Stomach (tissue), 19 donors: ENCODE measurements at places on chromosomes 3 and 15.

DNA sequence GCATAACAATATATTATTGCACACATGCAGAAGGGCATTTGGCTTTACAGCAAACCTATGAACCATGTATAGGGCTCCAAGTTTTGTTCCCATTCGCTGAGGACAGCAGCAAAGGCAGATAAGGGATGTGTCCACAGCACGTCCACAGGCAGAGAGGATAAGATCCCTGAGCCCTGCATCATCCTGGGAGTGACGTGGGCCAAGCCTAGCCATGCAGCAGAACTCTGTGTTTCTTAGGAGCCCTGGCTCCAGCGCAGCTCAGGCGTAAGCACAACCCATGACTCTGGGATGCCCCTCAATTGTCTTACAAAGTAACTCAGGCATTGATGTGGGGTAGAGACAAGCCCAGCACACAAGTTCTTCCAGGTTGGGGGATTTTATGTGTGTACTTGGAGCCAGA, 194.3 kb upstream of the CTDSPL start:
- no peak for DNase-seq
- H3K36me3 ChIP-seq, result no peaks in the 10 kb centered on the region
- H3K27ac ChIP-seq, result no peak overlapping the region
- no peaks in the 10 kb centered on the region for H3K27me3 ChIP-seq
- no peak overlapping the region for H3K4me3 ChIP-seq

- H3K27ac ChIP-seq, result no peak overlapping the region
- H3K4me1 ChIP-seq, result peaks cover 17% of the 10 kb centered on the region
- H3K36me3 ChIP-seq, result peaks cover 15% of the 10 kb centered on the region
Observed at GRCh38 chr15:41487802-41488201, 5.9 kb upstream of the ITPKA start.

GRCh38 chr3:56125358-56126005, 342.8 kb downstream of the ERC2 start:
- no peaks in the 10 kb centered on the region for H3K36me3 ChIP-seq
- no peak overlapping the region for H3K27ac ChIP-seq
- no peaks in the 10 kb centered on the region for H3K27me3 ChIP-seq

DNA sequence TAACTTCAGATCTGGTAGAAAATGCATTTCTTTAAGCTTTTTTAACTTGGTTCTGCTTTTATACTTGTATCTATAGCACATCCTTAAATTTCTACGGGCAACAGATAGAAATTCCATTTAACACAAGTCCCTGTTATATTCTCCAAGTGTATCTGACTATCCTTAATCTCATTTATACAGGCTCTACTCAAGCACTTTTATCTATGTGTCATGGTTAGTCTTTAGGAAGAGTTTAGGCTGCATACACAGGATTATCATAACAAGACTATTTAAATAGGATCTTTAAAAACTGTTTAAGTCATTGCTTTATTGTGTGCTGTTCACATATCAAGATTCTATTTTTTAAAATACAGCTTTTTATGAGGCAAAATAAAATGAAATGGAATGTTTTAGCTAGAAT, 52.7 kb downstream of the SETD5 start:
- DNase-seq, result no peak
- peaks cover 99% of the 10 kb centered on the region for H3K36me3 ChIP-seq
- no peak overlapping the region for H3K27ac ChIP-seq
- H3K27me3 ChIP-seq, result no peaks in the 10 kb centered on the region
- no peak overlapping the region for H3K4me3 ChIP-seq

GRCh38 chr15:57923750-57924149, 141.8 kb downstream of the ALDH1A2 start:
- no peak overlapping the region for H3K4me3 ChIP-seq
- no peaks in the 10 kb centered on the region for H3K27me3 ChIP-seq
- DNase-seq, result peak; percentile 31
- H3K27ac ChIP-seq, result peak overlapping the region; percentile 84
- no peaks in the 10 kb centered on the region for H3K36me3 ChIP-seq
- H3K4me1 ChIP-seq, result peaks cover 40% of the 10 kb centered on the region

- no peak overlapping the region for H3K4me3 ChIP-seq
- no peaks in the 10 kb centered on the region for H3K4me1 ChIP-seq
- DNase-seq, result no peak
- H3K27ac ChIP-seq, result no peak overlapping the region
- H3K36me3 ChIP-seq, result no peaks in the 10 kb centered on the region
Observed at GRCh38 chr3:140285380-140285779, 350.4 kb downstream of the CLSTN2 start.

GRCh38 chr15:74193299-74193718, 9.3 kb downstream of the STRA6 start:
- H3K4me3 ChIP-seq, result no peak overlapping the region
- H3K27ac ChIP-seq, result no peak overlapping the region
- no peaks in the 10 kb centered on the region for H3K4me1 ChIP-seq
- no peak for DNase-seq

DNA sequence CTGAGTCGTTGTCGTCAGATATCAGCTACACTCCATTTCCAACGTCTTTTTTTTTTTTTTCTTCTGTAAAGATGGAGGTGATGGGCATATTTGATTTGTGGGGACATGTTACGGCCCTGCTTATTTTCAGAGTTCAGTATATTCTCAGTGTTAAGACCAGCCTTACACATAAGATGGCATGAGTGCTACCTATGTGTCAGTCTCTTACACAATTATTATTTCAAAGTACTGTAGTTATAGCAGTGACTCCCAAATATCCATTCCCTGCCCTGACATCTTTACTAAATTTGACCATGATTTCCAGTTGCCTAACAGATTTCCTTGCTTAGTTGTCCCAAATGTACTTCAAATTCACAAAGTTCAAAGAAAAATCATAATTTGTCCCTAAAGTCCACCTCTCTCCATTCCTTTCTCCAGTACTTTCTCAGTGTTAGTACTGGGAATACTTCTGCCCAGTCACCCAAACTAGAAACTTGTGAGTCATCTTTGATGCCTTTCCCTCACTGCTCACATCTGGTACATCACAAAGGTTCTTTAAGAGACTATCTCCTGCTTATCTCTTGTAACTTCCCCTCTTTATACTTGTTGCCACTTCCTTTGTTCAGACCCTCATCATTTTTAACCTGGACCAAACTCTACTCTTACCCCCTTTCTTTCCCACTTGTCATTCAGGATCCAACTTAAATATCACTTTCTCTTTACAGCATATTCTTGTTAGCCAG, 67.0 kb downstream of the ZNF609 start:
- no peak overlapping the region for H3K27ac ChIP-seq
- peaks cover 5% of the 10 kb centered on the region for H3K36me3 ChIP-seq
- DNase-seq, result no peak
- no peaks in the 10 kb centered on the region for H3K4me1 ChIP-seq
- H3K27me3 ChIP-seq, result no peaks in the 10 kb centered on the region

GRCh38 chr15:43527016-43527801, 9.8 kb downstream of the MAP1A start:
- H3K4me1 ChIP-seq, result no peaks in the 10 kb centered on the region
- no peaks in the 10 kb centered on the region for H3K27me3 ChIP-seq
- no peak for DNase-seq
- no peak overlapping the region for H3K27ac ChIP-seq

DNA sequence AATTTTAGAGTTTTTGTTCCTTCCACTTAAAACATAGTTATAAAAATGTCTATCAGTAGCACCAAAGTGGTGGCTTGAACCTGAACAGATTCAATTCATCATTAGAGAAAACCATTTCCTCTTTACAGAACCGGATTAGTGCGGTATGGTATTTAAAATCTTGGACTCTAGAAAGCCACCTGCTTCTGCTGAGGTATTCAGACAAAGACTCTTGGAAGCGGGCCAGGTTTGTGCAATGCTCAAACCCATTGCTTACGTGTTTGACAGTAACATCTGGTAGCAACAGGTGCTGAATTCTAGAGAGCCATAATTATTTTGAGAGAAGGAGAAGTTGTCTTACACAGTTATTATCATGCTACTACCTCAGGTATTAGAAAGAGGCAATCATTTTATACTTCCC, 290.5 kb downstream of the NAALADL2 start:
- H3K27me3 ChIP-seq, result no peaks in the 10 kb centered on the region
- peak; percentile 74 for DNase-seq
- no peak overlapping the region for H3K27ac ChIP-seq
- H3K4me1 ChIP-seq, result no peaks in the 10 kb centered on the region

GRCh38 chr3:87247430-87247773, 20.3 kb downstream of the CHMP2B start:
- peaks cover 37% of the 10 kb centered on the region for H3K36me3 ChIP-seq
- no peaks in the 10 kb centered on the region for H3K27me3 ChIP-seq
- H3K4me1 ChIP-seq, result peaks cover 7% of the 10 kb centered on the region
- no peak for DNase-seq
- H3K4me3 ChIP-seq, result no peak overlapping the region

DNA sequence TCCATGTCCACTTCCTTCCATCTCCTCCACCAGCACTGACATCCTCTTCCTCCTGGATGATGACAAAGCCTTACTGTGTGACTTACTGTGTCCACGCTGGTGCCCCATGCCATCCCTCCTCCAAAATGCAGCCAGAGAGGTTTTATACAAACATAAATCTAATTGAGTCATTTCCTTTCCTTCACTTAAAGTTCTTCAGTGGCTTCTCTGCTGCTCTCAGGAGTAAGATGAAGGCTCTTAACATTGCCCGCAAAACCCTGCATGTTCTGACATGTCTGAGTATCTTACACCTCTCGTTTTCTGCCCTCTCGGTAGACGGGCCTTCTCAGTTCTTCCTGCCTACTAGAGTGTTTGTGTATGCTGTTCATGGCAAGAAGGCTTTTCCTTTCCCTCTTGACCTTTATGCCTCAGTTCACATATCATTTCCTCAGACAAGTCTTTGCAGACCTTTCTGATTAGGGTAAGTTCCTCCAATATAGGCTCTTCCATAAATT, 175.5 kb downstream of the CFAP20DC start:
- H3K4me3 ChIP-seq, result no peak overlapping the region
- DNase-seq, result no peak
- no peaks in the 10 kb centered on the region for H3K4me1 ChIP-seq
- H3K36me3 ChIP-seq, result no peaks in the 10 kb centered on the region
- H3K27ac ChIP-seq, result no peak overlapping the region
- H3K27me3 ChIP-seq, result no peaks in the 10 kb centered on the region

DNA sequence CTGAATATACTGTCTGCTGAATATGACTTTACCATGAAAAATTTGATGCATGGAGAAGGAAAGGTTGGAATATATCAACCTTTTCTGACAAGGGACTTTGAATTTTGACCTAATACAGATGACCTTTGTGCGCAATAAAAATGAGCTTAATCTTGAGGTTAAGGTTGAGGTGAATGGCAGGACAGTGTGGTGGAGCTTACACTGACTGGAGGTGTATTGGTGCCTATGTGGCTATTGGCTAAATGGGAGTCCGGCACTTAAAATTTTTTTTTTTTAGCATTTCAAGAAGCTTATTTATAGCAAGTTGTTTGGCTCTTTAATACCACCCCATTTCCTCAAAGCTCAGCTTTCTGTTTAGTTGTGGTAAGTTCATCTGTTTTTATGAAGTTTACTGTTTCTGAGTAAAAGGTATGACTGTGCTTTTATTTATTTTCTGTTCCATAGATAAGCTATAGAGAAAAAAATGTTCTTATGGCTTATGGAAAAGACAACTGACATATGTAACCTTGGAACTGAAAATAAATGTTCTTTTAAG, 15.2 kb downstream of the CDIN1 start:
- no peaks in the 10 kb centered on the region for H3K4me1 ChIP-seq
- H3K27me3 ChIP-seq, result no peaks in the 10 kb centered on the region
- no peak overlapping the region for H3K4me3 ChIP-seq
- no peak overlapping the region for H3K27ac ChIP-seq

DNA sequence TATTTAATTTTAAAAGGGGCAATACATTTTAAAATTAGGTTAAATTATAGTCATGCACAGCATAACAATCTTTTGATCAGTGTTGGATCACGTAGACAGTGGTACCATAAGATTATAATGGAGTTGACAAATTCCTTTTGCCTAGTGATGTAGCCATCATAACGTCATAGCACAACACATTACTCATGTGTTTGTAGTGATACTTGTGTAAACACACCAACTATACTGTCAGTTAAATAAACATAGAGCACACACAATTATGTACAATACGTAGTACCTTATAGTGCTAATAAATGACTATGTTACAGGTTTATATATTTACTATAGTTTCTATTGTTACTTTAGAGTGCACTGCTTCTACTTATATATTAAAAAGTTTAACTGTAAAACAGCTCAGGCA, 31.2 kb downstream of the FOXB1 start:
- no peak overlapping the region for H3K4me3 ChIP-seq
- DNase-seq, result no peak
- no peaks in the 10 kb centered on the region for H3K36me3 ChIP-seq
- no peak overlapping the region for H3K27ac ChIP-seq
- no peaks in the 10 kb centered on the region for H3K4me1 ChIP-seq

DNA sequence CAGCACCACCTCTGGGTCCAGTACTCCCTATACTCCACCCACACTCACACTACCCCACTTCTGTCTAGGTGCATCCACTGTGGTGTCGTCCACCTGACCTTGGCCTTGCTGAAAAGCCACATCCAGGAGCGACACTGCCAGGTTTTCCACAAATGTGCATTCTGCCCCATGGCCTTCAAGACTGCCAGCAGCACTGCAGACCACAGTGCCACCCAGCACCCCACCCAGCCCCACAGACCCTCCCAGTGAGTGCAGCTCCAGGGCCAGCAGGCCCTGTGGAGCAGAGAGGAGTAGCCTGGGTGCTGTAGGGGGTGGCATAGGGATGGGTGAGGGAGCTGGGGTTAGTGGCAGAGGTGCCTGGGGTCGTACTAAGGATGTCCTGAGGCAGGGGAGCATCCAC, 19.4 kb upstream of the ALPK3 start:
- no peak overlapping the region for H3K27ac ChIP-seq
- no peak for DNase-seq
- H3K4me3 ChIP-seq, result no peak overlapping the region
- no peaks in the 10 kb centered on the region for H3K27me3 ChIP-seq

DNA sequence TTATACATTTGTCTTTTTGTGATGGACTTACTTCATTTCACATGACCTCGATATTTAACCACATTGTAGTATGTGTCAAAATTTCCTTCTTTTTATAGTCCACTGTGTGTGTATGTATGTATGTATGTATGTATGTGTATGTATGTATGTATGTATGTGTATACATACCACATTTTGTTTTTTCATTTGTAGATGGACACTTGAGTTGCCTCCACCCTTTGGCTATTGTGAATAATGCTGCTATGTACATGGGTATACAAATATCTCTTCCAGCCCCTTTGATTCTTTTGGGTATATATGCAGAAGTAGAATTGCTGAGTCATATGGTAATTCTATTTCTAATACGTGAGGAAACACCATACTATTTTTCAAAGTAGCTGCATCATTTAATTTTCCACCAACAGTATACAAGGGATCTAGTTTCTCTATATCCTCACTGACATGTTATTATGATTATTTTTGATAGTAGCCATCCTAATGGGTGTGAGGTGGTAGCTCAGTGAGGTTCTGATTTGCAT, 228.2 kb downstream of the OPA1 start:
- no peak overlapping the region for H3K4me3 ChIP-seq
- H3K36me3 ChIP-seq, result no peaks in the 10 kb centered on the region
- H3K27me3 ChIP-seq, result no peaks in the 10 kb centered on the region

GRCh38 chr15:63595065-63595464, 2.1 kb upstream of the FBXL22 start:
- H3K27me3 ChIP-seq, result no peaks in the 10 kb centered on the region
- H3K4me3 ChIP-seq, result no peak overlapping the region
- peaks cover 57% of the 10 kb centered on the region for H3K4me1 ChIP-seq
